ENCODE measurements at places on chromosomes 3 and 15.
A peak's percentile ranks its signal among the peaks of the same experiment; 100 is the strongest.

- DNase-seq: no peak
Observed at GRCh38 chr15:58924327-58924726, 9.2 kb downstream of the SLTM start.

DNA sequence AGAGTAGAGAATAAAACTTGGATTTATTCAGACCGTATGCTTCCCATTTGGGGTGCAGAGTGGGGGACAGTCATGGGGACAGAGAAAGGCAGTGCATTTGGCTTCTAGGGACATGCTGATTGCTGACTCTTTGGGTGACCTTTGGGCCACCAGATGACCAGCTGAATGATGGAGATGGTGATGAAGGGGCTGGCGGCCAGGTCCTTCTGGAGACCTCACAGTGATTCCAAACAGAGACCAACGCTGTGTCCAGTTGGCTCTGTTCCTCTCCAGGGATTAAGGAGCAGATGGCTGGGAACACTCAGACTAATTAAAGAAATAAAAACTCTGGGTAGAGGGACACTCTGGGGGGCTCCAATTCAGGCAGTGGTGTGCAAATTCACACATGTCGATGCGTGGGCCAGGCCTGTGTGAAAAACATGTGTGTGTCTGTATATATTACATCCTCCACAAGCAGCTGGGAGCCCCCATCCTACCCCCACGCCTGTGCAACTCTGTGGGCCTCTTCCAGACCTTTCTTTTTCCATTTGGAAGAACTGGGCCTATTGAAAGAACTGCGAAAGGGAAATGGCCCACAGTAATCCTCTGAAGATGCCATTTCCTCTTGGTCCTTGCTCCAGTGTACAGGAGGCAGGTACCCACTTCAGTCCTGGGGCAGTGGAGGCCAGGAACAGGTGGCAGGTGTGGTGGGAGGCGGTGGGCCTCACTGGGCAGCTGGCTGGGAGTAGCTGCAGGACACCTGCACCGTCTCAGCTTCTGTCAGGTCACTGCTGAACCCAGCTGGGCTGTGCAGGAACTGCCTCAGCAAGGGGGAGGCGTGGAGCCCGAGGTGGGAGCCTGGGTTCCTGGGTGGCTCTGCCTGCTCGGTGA, 8.9 kb downstream of the XIRP1 start:
- no peak for DNase-seq

DNA sequence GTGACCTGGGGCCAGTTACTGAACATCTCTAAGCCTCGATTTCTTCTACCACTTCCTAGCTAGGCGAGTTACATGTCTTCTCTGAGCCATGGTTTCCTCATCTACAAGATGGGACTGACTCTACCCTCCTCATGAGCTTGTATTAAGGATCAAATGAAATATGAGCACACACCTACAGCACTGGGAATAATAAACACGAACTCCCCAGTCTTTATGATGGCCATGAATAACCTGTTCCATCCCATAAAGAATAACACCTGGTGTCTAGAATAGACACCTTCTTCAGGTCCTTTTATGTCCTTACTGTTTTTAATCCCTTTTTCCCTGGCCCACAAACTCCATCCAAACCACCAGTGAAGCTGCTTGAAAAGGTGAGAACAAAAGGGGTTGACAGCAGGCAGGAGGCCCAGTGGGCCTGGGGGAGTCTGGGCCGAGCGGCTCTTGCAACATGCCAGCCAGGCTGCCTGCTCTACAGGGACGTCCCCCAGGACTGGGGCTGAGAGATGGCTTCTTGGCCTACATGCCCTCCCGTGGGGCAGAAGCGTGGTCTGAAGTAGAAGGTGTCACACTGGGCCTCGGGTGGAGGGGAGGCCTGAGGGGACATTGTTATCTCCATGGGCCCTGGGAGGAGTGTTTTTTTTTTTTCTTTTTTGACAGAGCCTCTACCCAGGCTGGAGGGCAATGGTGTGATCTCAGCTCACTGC, 178.2 kb downstream of the RAB11A start:
- DNase-seq: no peak

- DNase-seq: no peak
Observed at GRCh38 chr15:44414001-44414400, 13.4 kb upstream of the CTDSPL2 start.

DNA sequence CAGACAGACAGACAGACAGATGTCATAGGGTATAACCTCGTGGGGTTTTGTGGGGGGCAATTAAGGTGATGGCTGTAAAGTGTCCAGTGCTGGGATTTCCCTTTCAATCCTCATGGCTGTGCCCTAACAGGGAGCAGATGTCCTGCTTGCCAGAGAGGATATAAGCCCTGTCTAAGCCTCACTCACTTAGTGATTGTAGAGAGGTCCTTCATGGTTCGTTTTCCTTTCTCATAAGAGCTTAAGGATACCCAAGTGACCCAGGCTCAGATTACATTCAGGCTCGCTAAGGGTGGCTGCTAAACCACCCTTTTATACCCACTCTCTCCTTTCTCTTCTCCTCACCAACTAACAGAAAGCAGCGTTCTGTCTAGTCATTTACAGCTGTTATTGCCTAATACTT, 19.2 kb downstream of the LYSMD2 start:
- DNase-seq: no peak

GRCh38 chr15:40789119-40789518, 17.8 kb upstream of the ZFYVE19 start:
- DNase-seq: no peak

- no peak for DNase-seq
Observed at GRCh38 chr15:60918234-60918959, 310.7 kb downstream of the RORA start.

GRCh38 chr3:71926262-71926600, 141.3 kb upstream of the PROK2 start:
- DNase-seq: peak; percentile 39

- peak; percentile 41 for DNase-seq
Observed at GRCh38 chr3:158845765-158846350, 44.0 kb downstream of the MFSD1 start.

GRCh38 chr15:66323312-66323928, 30.1 kb downstream of the DIS3L start:
- no peak for DNase-seq

DNA sequence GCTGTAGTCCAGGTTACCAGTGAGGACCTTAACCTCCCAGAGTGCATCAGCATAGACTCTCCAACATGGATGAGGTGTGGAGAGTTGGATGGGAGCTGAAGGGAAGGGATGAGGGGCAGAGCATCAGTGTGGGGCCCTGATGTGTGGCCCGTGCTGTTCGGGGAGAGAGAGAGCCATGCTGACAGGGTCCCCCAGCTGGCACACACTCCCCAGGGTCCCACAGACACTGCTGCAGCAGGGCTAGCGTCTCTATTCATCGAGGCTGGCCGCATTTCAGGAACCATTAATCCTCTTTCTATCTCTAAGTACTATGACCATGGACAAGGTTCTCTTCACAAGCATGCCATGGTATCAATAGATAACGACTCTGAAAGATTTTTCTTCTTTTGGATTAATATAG, 85.9 kb upstream of the PLXNA1 start:
- DNase-seq: no peak

DNA sequence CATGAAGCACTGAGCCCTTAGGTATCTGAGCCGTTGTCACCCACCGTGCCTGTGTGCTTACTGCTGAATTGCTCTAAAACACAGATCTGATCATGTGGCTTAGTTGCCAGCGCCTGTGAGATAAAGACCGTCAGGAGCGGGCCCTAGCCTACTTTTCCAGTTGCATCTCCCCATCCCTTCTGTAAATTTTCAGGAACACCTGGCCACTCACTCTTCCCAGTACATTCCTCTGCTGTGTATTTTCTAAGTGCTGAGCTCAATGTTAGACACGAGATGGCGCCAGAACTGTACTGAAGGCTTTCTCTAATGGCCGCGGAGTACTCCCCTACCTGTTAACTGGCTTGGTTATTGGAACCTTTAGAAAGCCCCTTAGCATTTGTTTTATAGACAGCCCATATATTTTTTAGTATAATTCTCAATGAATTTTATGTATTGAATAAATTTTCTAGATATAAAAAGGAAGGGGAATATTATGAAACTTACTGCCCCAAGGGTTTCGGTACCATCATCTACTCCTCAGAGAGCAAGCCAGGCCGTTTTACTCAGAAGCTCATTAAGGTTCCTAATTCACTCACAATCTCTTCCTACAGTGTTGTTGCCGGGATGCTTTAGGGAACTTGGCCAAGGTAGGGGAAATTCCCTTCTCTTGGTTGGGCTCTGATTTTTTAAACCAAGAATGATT, 16.7 kb upstream of the WNT7A start:
- peak; percentile 70 for DNase-seq

GRCh38 chr3:160617636-160618035, 52.3 kb upstream of the KPNA4 start:
- no peak for DNase-seq

GRCh38 chr15:87686339-87686738, 570.2 kb downstream of the NTRK3 start:
- no peak for DNase-seq

DNA sequence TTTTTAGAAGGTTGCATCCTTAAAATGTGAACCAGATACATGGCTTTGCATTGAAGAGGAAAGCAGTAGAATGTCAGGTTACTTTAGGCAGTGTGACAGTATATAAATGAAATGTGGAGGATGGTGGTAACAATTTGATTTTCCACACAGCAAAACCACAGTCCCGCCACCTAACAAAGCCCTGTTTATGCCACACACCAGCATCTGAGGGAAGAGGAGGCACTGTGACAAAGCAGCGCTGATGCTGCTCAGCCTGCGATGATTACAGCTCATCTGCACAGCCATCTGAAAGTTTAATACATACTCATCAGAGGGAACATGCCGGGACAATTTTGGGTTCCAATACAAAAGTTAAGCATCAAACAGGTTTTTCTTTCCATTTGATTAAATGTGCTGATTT, 8.9 kb downstream of the RNF7 start:
- no peak for DNase-seq

DNA sequence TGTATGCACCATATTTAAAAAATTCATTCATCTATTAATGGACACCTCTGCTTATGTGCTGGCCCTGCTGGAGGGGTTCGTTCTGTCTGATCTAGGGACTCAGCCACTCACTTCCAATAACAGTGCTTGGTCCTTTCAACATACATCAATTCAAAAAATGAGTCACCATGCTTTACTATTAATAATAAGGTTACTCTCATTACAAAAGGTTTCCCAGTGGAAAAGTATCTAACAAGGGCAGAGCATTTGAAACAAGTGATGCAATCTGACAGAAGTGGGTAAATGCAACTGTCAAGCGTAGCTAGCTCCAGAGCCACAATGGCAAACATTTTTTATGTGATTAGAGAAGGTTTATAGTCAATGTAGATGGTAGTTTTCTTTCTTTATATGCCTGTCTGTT, 67.9 kb upstream of the TNIK start:
- DNase-seq: no peak

Data from HepG2 (cell line).